Gastrocnemius medialis (tissue), 4 donors: ENCODE measurements at places on chromosomes 5 and 9. TPM values are rescaled to one million over a fixed set of nuclear protein-coding genes. Genes with fewer than 3 reads are reported as not detected.

DNA sequence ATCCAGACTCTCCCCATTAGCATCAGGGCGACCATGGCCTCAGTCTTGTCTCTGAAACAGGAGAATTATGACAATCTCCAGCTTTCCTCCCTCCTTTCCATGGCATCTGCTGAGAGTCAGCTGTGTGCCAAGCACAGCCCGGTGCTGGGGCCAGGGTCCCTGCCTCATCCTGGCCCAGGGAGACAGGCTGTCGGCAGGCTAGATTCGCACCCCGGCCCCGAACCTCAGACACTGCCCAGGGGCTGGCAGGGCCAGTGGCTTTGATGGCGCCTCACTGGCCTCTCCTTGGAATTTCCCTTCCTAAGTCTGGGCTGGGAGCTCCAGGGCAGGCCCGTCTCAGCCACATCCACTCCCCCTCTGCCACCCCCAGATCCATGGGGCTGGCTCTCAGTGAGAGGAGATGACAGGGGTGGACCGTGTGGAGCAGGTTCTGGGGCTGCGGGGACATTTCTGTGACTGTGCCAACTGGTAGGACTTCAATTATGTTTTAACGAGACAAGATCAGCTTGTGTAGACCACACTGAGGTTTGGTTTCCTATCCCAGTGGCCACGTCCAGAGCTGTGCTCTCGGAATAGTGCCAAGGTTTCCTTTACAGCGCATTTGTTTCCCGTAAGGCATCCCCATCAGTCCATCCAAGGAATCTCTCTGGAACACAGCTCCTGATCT is 15.5 kb downstream of the FAM163B start:
- no peak for DNase-seq

DNA sequence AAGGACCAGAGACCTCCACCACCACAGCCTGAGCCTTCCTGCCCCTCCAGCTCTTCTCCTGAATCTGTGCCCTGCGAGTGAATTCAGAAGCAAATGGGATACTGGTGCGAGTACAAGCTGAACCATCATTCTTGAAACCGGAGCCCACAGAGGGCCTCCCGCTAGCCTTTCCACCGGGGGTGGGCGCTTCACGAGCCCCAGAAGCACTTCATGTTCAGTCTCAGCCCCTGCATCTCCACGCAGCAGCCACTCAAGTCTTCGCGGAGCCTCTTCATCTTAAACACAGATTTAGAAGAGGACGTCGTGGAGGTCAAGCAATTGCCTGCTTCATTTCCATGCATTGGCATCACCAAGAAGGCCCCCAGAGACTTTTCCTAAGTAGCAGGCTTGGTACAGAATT is 26.0 kb upstream of the OLFM1 start:
- DNase-seq: no peak

- DNase-seq: no peak
Observed at GRCh38 chr9:128109050-128109709, 18.3 kb downstream of the PTGES2 start.

- DNase-seq: no peak
Observed at GRCh38 chr5:99058466-99058865, 129.7 kb upstream of the CHD1 start.

DNA sequence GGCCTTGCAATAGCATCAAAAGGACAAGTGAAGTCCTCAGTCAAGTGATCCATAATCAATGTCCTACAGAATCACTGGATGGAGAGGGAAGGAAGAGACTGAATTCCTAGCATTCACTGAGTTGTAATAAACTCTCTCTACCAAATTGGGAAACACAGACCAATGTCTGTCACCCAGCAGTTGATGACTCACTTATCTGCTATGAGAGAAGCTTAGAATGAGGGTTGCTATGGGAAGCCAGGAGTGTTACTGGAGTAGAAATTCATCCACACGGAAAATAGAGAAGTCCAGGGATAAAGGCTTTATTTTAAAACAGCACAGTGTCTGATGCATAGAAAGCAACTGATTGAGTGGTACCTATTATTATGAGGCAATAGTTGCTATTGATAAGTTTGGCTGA is 407.4 kb downstream of the BRINP1 start:
- DNase-seq: no peak

GRCh38 chr5:98872674-98873073 is 56.1 kb downstream of the CHD1 start:
- no peak for DNase-seq

DNA sequence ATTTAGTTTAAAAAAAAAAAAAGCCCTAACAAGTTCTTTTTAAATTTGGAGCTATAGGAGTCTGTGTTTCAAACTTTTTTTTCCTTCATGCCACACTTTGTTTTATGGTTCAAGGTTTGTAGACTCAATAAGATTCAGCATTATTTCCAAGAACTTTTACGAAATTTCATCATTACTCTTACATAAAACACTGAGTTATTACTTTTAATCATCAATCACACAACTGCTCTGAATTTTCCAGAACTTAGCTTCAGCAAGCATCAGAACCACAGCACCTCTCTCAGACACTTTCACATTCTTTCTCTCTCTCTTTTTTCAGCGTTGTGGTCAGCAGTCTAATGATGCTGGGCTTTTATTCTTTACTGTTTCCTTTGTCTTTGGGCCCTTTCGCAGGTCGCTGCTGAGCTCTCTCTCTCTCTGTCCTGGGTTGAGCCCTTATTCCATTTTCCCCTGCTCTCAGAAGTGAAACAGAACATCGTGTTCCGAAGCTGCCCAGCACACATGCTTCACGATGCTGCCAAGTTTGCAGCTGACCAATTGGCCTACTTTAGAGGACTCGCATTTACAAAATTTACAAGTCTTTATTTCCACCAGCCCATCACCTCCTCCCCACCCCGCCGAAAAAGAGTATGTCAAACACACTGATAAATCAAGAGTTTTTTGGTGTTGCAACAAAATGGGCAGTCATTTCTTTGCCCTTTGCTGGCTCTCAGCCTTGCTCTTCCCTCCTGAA is 44.6 kb upstream of the PIK3R1 start:
- DNase-seq: peak; percentile 93

DNA sequence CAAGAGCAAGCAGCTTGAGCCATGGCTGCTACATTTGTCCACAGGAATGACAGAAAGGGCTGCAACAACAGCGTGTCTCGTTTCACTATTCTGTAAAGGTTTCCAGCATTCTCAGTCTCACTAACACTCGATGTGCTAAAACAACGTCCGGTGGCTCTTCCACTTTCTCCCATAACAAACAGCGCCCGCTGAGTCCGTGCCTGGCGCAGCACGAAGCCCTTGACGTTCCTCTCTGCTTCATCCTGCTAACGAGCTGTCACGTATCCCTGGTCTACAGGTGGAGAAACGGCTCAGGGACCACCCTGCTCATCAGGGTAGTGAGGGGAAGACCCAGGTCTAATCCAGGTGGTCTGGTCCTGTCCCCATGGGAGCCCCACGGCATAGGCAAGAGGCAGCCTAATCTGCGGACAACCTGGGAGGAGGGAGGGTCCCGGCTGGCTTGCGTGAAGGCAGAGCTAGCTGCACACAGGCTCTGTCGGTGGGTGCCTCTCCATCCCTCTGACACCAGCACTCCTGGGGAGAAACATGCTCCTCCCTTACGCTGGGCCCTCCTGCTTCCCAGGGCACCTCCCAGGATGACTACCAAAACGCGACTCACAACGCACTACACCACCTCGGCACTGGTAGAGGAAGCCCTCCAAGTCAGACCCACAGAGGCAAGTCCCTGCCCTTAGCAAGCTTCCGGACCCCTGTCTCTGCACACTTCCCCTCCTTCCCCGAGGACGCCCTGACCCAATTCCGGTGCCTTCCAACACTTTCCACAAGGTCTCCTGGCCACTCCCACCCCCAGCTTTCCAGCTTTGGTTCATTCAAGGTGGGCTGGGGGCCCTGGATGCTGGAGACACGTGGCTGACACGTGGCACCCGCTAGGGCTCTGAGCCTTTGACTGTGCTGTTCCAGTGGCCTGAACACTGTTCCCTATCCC is 43.3 kb downstream of the VAV2 start:
- no peak for DNase-seq

- DNase-seq: no peak
Observed at GRCh38 chr5:111163000-111163399, 61.2 kb upstream of the CAMK4 start.

GRCh38 chr5:91049800-91050199 is 333.3 kb downstream of the ARRDC3 start:
- DNase-seq: no peak

DNA sequence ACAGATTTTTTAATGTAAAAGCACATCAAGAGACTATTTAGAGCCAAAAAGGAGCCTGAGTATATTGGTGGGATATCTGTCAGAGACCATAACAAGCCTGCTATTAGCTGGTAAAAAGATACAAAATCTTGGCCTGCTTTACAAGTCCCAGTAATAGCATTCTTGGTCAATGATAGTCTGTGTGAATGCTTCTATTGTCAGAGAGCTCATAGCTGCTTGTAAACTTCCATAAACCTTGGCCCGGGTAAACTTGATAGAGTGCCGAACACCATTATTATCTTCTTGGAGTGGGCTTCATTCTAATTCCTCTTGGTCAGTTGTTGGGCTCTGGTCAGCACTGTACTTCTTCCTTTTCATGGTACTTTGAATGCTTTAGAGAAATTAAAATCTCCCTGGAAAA is 64.0 kb downstream of the UBAP1 start:
- DNase-seq: no peak

DNA sequence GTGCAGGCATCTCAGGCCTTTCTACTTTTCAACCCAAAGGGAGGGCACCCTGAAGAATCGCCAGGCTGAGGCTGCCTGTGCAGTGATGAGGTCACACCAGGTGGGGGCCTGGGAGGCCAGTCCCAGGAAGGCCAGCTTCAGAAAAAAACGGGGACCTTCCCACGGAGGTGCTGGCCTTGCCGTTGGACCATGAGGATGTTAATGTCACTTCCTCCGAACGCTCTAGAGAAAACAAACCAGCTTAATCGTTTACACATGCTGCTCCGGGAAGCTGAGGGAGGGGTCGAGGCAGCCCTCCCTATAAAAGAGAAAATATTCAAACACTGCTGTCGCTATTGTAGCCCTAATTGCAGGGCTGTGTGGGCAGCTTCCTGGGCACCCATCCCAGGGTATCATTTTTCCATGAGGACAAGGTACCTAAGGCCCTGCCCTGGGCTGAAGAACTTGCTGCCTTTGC is 27.0 kb downstream of the PTGES start:
- DNase-seq: no peak

DNA sequence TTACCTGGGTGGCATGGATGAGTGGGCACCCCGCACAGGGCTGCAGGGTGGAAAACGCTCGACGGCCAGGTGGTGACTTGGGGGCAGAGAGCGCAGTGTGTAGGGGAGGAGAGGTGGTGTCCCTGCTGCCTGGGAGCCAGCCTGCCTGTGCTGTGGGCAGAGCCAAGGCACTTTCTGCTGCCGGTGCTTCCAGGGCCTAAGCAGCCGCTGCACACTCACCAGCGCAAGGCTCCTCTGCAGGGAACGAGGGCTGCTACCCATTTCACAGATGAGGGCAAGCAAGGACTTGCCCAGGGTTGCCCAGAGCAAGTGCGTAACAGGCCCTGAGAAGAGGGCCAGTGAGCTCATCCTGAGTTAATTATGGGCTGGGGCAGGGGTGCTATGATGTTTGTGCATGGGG is 62.5 kb downstream of the CRB2 start:
- DNase-seq: no peak

- no peak for DNase-seq
Observed at GRCh38 chr5:150481972-150482406, 25.9 kb upstream of the NDST1 start.

The TMC1 gene
- total RNA-seq: not detected

The LHX6 gene
- 4.5 TPM for total RNA-seq

The INIP gene
- 6.0 TPM for total RNA-seq

The ANGPTL2 gene
- total RNA-seq: 11.1 TPM

The SPATA31D4 gene
- not detected for total RNA-seq
